ENCODE measurements at places on chromosomes 13 and 19.

- DNase-seq = no peak
Measured at GRCh38 chr19:44684892-44685863, 13.8 kb upstream of the CEACAM16 start.

DNA sequence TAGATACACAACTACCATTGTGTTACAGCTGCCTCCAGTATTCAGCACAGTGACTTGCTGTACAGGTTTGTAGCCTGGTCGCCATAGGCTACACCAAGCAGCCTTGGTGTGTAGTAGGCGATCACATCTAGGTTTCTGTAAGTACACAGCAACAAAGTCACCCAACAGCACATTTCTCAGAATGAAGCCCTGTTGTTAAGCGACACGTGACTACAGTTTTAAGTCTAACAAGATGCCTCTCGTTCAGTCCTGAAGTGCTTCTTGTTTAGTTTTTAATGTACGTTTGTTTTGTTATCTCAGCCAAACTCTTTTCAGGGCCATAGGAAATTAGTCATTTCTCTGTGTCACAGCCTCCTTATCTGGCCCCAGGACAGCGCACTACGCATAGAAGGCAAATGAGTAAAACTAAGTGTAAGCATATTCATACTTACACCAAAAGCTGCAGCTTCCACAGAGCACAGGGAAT lies 50.0 kb upstream of the GPR183 start:
- DNase-seq = no peak

DNA sequence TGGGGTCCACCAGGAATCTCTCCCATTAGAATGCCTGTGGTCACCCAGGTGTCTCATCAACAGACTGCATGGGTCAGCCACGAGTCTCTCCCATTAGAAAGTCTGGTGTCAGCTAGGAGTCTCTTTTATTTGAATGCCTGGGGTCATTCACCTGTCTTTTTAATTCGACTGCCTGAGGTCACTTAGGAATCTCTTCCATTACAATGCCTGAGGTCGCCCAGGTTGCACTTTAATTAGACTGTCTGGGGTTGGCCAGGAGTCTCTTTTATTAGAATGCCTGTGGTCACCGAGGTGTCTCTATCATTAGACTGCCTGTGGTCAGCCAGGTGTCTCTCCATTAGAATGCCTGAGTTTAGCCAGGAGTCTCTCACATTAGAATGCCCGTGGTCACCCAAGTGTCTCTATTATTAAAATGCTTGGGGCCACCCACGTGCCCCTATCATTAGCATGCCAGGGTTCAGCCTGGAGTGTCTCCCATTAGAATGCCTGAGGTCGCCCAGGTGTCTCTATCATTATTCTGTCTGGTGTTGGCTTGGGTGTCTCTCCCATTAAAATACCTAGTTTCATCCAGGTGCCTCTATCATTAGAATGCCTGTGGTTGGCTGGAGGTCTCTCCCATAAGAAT lies 1474.3 kb downstream of the UQCRFS1 start:
- no peak for DNase-seq

- DNase-seq = no peak
Measured at GRCh38 chr13:110251193-110251819, 55.7 kb downstream of the COL4A1 start.

DNA sequence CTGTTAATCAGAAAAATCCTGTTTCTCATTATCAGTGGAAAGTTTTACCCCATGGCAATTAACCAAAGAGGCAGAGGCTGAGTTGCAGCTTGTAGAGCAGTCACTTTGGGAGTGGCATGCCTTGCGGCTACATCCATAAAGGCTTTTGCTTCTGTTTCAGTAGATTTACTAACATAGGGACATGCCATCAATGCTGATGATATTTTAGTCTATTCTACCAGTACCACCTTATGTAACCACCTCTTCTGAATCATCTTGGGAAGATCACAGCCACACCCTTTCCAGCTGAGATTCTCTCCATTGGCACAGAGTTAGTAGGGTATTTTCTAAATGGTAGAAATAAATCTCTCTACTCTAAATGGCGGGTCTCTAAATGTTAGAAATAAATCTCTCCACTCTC lies 37.5 kb downstream of the POSTN start:
- no peak for DNase-seq

GRCh38 chr19:38597075-38597474 lies 20.7 kb downstream of the MAP4K1 start:
- no peak for DNase-seq

GRCh38 chr19:43804432-43804831 lies 2.2 kb upstream of the LYPD5 start:
- DNase-seq = no peak

DNA sequence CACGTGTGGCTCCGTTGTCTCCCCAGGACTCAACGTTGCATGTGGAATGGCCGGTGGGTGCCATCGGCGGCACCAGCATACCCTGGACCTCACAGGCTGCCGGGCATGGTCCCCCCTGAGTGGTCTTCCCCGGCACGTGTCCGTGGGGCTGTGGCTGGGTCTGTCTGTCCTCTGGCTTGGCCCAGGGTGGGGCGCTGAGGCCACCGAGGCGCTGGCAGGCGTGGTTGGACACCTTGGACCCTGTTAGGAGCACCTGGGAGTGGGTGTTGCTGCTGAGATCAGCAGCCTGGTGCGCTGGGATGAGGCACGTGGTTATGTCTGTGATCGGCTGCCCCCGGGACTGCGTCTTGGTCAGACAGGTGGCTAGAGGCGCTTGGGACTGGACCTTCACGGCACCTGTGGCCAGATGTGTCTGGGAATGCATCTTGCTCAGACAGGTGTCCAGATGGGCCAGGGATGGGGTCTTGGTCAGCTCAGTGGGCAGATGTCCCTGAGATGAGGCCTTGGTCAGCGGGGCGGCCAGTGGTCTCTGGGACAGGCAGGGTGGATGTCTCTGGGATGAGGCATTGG lies 9.2 kb downstream of the IQCN start:
- no peak for DNase-seq

- no peak for DNase-seq
Measured at GRCh38 chr19:2207991-2208860, 27.9 kb downstream of the PLEKHJ1 start.

DNA sequence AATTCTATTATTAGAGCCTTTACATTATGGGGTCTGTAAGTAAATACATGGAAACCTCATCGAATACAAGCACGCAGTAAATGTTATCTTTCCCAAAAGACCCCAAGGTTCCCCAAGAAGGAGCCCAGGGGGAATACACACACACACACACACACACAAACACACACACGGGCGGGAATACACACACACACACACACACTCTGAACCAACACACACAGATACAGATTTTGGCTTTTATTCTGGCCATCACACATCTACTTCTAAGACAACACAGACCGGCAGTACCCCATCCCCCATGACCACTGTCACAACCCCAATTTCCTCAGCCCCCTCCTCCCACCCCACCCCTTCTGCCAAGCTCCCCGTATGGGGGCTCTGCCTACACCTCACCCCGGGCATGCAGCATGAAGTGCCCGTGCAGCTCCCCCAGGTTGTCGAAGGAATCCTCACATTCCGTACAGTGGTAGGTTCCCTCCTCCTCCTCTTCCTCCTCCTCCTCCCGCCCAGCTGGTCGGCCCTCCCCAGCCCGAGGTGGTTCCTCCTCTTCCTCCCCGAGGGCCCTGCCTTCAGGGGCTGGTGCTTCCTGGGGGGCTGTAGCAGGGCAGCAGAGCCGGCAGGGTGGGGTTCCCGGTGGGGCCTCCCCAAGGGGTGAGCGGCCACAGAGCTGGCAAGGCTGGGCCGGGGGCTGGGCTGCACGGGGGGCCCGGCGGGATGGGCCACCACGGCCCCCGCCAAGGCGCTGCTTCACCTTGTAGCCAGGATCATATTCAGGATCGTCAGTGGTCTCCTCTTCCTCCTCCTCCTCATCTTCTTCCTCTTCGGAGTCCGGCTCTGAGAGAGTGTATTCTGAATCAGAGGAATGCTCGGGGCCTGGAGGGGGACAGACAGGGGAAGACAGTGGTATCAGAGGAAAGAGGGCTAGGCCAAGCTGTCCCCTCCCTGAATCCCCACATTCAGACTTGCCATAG lies 4.4 kb upstream of the SRRM5 start:
- DNase-seq = no peak

DNA sequence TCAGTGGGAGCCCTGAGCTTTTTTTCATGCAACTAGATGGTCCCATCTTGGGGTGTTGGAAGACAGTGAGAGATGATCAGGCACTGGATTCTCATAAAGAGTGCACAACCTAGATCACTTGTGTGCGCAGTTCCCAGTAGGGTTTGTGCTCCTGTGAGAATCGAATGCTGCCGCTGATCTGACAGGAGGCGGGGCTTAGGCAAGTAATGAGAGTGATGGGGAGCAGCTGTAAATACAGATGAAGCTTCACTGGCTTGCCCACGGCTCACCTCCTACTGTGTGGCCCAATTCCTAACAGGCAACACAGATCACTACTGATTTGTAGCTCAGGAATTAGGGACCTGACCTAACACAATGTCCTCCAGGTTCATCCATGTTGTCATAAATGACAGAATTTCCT lies 43.6 kb upstream of the UBAC2 start:
- no peak for DNase-seq

DNA sequence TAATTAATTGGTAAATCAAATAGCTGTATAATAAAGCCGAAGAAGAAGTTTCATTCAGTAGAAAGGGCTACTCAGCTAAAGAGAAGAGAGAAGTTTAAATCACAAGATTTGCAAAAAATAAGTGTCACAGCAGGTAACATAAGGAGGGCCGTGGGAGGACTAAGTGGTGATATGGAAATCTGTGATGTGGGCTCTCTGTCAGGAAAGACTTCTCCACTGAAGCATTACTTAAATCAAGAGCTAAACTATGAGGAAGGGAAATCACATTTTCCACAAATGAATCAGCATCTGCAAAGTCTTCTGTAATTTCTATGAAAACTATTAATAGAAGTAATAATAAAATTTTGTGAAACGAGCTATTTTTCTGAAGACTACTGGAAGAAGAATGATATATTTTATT lies 153.8 kb downstream of the PCDH9 start:
- DNase-seq = no peak

GRCh38 chr19:2089001-2089711 lies 7.0 kb downstream of the MOB3A start:
- no peak for DNase-seq

DNA sequence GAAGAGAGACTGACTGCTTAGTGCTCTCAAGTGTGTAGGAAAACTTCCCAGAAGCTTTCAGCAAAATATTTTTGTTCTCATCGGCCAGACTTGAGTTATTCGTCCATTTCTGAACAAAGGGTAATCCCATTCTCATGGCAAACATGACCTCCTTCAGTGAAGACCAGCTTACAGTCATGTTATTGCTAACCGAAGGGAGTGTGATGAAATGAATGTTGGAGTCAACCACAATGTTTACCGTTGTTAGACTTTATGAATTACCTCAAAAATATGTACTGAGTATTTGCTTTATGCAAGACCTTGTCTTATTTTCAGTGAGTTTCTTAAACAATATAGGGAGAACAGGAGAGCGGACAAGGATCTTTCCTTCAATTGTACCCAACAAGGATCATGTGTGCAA lies 228.6 kb downstream of the LMO7 start:
- no peak for DNase-seq

DNA sequence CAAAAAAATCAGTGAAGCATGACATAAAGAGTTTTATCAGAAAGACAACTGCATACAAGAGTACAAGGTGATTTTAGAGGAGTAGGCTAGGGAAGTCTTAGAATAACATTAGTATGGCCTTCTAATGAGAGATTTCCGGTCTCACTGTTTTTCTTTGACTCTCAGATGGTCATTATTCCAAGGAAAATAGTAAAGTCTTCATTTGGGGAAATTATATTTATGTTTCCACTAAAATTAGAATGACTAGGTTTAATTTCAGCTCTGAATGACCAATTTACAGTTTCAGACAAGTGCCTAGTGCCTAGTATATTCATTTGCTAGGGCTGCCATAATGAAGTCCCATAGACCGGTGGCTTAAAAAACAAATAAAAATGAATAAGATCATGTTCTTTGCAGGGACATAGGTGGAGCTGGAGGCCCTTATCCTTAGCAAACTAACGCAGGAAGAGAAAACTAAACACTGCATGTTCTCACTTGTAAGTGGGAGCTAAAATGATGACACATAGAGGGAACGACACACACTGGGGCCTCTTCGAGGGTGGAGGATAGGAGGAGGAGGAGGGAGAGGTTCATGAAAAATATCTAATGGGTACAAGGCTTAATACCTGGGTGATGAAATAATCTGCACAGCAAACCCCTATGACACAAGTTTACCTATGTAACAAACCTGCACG lies 303.1 kb downstream of the PCDH9 start:
- DNase-seq = no peak

GRCh38 chr13:50509167-50509566 lies 334.3 kb downstream of the DLEU7 start:
- DNase-seq = no peak

DNA sequence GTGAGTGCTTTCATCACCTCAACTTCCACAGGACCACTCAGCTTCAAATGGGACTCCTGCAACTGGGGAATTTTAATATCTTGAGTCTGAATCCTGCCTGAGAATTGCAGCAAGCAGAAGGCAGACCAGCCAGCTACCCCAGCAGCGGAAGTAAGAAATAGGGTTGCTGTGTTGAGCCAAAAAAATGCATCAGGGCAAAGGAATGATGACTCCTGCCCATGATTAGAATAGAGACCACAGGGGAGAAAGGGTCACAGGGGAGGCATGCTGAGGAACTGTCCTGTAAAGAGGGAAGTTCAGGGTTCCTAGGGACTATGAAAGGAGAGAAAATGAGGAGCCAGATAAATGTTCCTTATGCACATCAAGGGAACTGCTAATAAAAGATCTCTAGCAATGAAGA lies 370.2 kb downstream of the KCTD12 start:
- no peak for DNase-seq

DNA sequence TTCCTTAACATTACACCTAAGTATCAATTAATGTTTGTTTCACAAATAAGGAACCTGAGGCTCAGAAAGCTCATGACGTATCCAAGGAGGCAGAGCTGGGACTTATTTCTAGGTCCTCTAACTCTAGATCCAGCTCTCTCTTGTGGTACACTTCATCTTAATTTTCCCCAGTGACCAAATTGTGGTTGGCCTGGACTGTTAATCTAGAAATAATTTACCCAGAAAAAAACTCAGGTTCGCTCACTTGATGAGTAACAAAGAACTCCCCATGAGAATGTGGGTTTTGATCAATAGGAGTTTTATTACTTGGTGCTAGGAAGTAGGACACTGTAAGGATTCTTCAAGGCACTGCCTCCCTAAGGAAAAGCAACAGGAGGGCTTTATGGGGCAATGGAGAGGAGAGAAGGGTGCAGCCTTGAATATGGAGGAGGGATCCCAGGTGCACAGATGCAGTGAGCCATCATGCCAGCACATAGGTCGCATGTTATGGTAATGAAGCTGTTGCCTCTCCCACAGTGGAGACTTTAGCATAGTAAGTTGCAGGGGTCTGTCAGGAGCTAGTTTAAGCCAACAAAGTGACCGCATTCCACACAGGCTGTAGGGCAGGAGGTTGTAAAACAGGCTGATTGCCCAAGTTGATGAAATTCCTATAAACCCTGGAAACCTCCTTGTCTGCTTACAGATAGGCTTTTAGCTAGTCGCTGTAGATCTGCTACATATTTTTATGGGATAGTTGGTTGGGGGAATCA lies 14.7 kb downstream of the RAP2A start:
- no peak for DNase-seq

- no peak for DNase-seq
Measured at GRCh38 chr13:91362908-91363307, 15.4 kb downstream of the MIR17HG start.

GRCh38 chr13:20672772-20673171 lies 30.7 kb upstream of the IL17D start:
- DNase-seq = no peak
